ENCODE measurements at places on chromosomes 2 and 18.

DNA sequence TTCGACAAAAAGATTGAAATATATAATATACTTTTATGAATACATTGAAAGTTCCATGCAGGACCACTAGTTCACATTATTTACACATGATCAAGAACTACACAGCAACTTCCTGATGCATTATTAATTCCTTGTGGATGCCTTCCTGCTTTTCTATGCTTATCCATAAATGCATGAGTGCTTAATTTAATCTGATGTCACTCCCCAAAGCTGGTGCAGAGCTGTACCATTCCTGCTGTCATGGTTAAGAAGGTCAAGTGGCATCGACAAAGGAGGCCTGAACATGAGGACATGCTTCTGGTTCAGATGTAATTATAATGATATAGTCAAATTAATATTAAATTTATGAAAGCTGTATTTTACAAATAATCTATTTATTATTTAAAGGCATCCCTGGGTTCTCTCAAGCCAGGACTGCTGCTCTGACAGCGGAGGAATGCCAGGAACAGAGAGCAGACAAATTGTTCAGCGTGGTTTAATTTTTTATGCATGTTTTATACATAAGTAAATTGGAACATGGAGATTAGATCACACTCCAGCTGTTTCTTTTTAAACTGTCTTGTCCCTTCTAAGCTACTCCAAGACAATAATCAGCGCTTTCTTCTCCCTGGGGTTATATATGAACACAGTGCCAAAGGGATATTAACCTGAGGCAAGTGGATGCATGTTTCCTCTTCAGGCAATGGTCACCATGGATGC lies 307.3 kb upstream of the CNTNAP5 start:
- no peak for DNase-seq

- DNase-seq, result no peak
These were observed 11.9 kb upstream of the SLC40A1 start for GRCh38 chr2:189592353-189592984.

- DNase-seq, result peak; percentile 41
These were observed 15.2 kb downstream of the GKN2 start for GRCh38 chr2:68937346-68938055.

GRCh38 chr2:172234716-172235691 lies 132.3 kb upstream of the DLX2 start:
- peak; percentile 39 for DNase-seq

DNA sequence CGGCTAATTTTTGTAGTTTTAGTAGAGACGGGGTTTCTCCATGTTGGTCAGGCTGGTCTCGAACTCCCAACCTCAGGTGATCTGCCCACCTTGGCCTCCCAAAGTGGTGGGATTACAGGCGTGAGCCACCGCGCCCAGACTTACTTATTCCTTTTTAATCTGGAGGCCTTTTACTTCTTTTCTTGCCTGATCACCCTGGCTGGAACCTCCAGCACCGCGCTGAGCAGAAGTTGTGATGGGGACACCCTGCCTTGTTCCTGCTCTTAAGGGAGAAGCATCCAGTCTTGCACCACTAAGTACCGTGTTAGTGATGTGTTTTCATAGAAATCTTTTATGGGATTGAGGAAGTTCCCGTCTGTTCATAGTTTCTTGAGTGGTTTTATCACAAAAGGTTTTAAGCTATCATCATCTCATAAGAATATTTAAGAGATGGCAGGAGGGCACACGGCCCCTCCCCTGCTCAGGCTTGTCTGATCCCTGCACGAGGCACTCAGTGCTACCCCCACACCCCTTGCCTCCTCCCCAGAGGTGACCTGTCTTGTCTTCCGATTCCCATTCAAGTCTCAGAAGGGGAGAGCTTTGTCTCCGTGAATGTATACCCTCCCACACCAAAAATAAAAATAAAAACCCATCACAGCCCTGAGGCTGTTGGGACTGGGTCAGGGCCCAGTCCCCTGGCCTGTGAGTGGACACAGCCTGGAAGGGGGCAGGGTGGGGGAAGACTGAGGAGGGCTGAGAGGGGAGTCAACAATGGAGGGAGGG lies 65.3 kb upstream of the SMAD7 start:
- DNase-seq, result no peak

DNA sequence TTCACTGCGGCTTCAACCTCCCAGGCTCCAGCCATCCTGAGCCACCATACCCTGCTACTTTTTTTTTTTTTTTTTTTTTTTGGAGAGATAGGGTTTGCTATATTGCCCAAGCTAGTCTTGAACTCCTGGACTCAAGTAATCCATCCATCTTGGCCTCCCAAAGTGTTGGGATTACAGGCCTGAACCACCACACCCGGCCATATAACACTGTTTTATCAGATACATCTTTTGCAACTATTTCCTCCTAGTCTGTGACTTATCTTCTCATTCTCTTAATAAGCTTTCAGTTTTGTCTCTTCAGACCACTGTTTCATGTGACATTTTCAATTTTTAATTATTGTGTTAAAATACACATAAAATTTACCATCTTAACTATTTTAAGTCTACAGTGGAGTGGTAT lies 35.7 kb upstream of the FAM117B start:
- DNase-seq, result no peak

- no peak for DNase-seq
These were observed 147.6 kb upstream of the ITGA6 start for GRCh38 chr2:172279813-172280212.

GRCh38 chr2:221570321-221570935 lies 1.7 kb downstream of the EPHA4 start:
- peak; percentile 45 for DNase-seq

GRCh38 chr18:22300665-22301636 lies 116.8 kb downstream of the CTAGE1 start:
- DNase-seq, result peak; percentile 33

- DNase-seq, result peak; percentile 30
These were observed 86.1 kb upstream of the ITPRID2 start for GRCh38 chr2:181805228-181806038.

DNA sequence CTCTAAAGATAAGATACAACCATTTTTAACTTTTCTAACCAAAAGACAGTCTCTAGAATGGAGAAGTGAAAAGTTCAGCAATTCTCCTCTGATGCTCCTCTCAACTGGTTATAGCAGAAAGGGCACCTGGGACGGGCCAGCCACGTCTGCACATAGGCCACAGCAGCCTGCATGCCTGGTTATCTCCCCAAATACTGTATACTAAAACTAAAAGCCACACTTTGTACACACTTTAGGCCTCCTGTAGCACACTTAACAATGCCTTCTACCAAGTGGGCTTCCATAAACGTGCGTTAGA lies 179.1 kb downstream of the ANKRD44 start:
- DNase-seq, result no peak
